Skin of body (tissue), 3 donors: ENCODE measurements at places on chromosomes 5 and 9. TPM values are rescaled to one million over a fixed set of nuclear protein-coding genes. Genes with fewer than 3 reads are reported as not detected.

The IRGM gene
- total RNA-seq: 0.39 TPM

The SERINC5 gene
- total RNA-seq: 41.2 TPM

The NEUROG1 gene
- not detected for total RNA-seq

The GHR gene
- 25.4 TPM for total RNA-seq

The NRARP gene
- 9.9 TPM for total RNA-seq

The EQTN gene
- total RNA-seq: 1.4 TPM

The ARID3C gene
- not detected for total RNA-seq

The SUSD3 gene
- 3.0 TPM for total RNA-seq

The GCNT4 gene
- 2.4 TPM for total RNA-seq

The ANKRD34B gene
- total RNA-seq: 0.10 TPM

The HCN1 gene
- 0.59 TPM for total RNA-seq

The GALT gene
- total RNA-seq: 44.2 TPM

The PFN3 gene
- total RNA-seq: not detected

The NUTM2F gene
- total RNA-seq: not detected

The ELL2 gene
- total RNA-seq: 61.1 TPM

The N4BP3 gene
- 4.6 TPM for total RNA-seq

The HTR4 gene
- total RNA-seq: not detected
